Activated CD4-positive, alpha-beta T cell treated with anti-CD3 and anti-CD28 coated beads, Interleukin-2, Interleukin-4, amounts not matched to agents 100 ng/mL and 50 ng/mL, durations not matched to agents 16 hours and 8 hours (primary cell): ENCODE measurements at places on chromosomes 2 and 18.

GRCh38 chr2:46181306-46181705, 115.9 kb upstream of the EPAS1 start:
- no peak for DNase-seq

GRCh38 chr2:196117214-196117705, 48.6 kb upstream of the DNAH7 start:
- no peak for DNase-seq

DNA sequence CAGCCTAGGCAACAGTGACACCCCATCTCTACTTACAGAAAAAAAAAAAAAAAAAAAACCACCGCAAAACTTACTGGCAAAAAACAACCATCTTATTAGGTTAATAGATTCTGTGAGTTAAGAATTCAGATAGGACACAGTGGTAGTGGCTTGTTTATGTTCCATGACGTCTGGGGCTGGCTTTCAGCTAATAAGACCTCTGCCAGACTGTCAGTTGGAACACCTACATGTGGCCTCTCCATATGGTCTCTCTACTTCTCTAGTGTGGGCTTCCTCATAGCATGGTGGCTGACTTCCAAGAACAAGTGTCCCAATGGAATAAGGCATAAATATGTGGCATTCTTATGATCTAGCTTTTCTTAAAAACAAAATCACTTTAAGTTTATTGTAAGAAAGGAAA, 94.0 kb upstream of the OTX1 start:
- DNase-seq = no peak

GRCh38 chr2:171595456-171595855, 73.2 kb downstream of the CYBRD1 start:
- no peak for DNase-seq

- DNase-seq = no peak
These were observed 130.6 kb downstream of the THADA start for GRCh38 chr2:43465234-43465633.

DNA sequence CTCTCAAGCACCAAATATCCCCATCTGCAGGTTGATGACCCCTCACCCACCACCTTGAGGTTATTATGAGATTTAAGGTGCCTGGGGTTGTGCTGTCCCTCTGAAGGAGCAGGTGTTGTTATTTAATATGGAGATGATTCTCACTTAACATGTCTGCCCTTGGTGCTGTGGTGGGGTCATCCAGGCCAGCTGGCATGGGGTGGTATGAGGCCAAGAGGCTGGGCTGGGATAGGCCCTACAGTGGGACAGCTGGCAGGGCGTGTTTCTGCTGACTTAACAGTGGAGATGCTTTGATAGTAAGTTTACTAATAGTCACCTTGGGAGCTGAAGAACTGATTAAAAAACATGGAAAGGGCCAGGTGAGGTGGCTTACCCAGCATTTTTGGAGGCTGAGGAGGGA, 22.4 kb downstream of the SERPINB12 start:
- no peak for DNase-seq

- DNase-seq = no peak
These were observed 154.2 kb upstream of the GATA6 start for GRCh38 chr18:22015156-22015555.

GRCh38 chr2:15959331-15960153, 19.2 kb downstream of the MYCN start:
- DNase-seq = no peak

GRCh38 chr2:223643309-223643708, 41.1 kb upstream of the SCG2 start:
- DNase-seq = no peak

DNA sequence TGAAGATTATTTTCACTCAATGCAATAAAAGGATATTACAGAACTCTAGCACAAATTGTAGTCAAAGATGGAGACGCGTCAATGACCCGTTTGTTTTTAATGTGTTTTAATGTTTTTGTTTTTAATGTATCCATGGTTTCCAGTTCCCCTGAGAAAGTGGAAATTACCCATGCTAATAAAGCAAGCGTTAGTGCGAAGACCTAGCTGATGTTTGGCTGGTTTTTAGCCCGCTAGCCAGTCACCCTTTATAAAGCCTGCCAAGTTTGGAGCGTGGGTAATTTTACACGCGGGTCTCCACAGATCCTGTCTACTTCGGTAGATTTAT, 430 bp upstream of the CHMP1B start:
- DNase-seq = no peak

DNA sequence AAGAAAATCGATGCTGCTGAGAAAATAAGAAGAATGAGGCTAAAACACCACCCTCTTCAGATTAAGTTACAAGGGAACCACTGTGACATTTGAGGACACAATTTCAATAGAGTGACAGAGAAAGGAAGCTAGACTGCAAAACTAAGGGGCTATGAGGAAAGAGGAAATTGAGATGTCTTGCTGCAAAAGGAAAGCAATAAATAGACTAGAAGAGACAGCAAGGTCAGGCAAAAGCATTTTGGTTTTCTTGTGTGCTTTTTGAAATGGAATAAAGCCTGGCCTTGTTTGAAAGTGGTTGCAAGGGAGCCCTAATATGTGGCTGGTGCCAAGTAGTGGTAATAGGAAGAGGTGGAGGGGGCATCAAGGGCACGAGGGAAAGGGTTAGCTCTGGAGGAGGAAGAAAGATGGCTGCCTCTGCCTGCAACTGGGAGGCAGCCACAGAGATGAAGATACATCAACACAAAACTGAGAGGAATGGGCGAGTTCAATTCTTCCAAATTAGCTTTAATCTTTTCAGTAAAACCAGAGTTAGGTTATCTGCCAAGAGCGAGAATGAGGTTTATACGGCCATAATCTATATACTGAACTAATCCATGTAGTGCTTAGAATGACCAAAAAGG, 1.2 kb upstream of the MRO start:
- no peak for DNase-seq

GRCh38 chr18:44123743-44124142, 556.9 kb upstream of the SETBP1 start:
- DNase-seq = no peak

- DNase-seq = no peak
These were observed 62.2 kb downstream of the COL6A3 start for GRCh38 chr2:237351796-237352195.

DNA sequence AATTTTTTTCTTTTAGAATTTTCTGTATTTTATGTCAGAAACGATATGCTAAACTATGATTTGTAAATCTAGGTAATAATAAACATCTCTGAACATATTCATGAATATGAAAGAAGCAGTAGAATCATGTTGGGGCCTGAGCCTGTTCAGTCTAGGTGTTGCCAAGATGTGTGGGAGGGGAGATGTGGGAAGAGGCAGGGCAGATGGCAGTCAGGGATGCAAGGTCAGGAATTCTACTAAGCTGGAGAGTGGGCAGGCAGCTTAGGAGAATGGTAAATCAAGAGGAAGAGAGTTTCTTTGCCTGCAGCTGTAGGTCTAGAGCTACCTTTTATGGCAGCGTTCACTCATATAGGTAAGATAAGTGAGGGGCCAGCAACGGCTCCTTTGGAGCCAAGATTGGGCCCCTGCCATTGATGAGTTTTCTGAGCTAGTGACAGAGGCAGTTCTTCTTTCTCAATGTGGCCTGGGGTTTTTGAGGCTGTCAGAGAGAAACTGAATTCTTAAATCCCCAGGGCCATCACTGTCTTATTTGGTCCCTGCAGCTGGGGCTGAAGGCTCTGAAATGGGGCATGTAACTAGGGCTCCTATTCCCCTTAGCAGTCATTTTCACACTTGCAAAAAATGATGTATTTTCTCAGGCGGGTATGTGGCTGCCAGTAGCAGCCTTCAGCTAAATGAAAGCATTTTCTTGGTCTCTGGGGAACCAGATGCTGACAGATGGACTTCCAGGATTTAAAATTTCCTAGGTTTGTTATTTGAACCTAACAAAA, 232.8 kb downstream of the PIK3C3 start:
- no peak for DNase-seq

- no peak for DNase-seq
These were observed 2.7 kb upstream of the TMBIM1 start for GRCh38 chr2:218295029-218295428.

DNA sequence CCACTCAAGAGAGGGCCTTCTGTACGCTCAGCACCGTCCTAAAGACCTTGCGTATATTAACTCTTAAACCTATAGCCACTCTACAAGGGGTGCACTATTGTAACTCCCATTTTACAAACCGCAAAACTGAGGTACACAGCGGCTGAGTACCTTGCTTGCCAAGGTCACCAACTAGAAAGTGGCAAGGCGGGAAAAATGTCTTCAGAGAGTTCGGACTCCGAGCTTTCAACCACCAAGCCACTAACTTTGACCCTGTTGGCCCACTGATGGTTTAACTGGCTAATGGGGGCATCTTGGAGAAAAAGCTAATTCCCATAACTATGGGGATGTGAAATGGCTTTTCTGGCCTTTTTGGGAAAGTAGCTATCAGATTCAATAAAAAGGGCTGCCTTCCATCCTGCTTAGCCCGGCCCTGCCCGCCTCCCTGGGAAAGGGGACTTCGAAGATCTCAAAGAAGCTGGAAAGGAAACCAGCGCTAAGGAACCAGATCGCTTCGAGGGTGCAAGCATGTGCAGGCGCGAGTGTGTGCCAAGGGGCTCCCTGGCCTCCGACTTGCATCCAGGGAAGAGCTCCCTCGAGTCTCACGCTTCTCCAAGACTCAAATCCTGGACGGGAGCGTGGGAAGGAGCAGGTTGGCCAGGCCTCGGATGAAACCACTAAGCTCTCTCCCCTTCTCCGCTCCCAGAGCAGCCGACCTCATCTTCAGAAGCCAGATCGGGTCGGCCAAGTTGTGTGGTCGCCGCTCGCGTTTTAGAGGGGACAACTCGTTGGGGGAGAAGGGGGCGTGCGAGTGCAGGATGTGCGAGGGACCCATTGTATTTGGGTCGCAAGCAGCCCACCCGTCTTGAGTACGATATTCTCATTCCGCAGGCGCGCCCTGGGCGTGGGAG, 2.2 kb upstream of the SP5 start:
- DNase-seq = no peak

DNA sequence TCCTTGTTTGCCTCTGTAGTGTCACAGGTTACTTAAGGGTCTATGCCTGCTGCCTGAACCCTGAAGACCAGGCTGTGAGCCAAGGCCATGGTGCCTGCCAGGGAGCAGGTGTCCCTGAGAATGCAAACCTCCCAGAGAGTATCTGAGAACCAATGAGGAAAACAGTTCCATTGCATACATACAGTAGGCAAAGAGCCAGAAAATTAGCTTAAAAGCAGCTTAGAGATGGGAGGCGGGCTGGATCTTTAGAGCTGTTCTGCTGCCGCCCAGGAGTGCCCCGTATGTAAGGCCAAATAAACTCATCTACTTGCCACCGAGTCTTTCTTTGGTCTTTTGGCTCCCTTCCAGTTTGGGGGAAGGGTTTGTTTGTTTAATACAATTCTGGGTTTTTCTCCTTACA, 327.9 kb downstream of the CLIP4 start:
- no peak for DNase-seq

GRCh38 chr2:8520791-8521344, 161.0 kb upstream of the ID2 start:
- DNase-seq = peak; percentile 28

GRCh38 chr2:159998961-159999360, 63.5 kb downstream of the PLA2R1 start:
- DNase-seq = no peak

- no peak for DNase-seq
These were observed 674 bp downstream of the PTPN4 start for GRCh38 chr2:119760237-119760955.

- DNase-seq = no peak
These were observed 24.6 kb downstream of the PTRHD1 start for GRCh38 chr2:24768601-24769000.

GRCh38 chr2:189536830-189537229, 43.8 kb downstream of the SLC40A1 start:
- DNase-seq = no peak

- no peak for DNase-seq
These were observed 43.4 kb upstream of the SEC11C start for GRCh38 chr18:59096098-59096789.

GRCh38 chr18:12658426-12659138, 675 bp upstream of the SPIRE1 start:
- no peak for DNase-seq

DNA sequence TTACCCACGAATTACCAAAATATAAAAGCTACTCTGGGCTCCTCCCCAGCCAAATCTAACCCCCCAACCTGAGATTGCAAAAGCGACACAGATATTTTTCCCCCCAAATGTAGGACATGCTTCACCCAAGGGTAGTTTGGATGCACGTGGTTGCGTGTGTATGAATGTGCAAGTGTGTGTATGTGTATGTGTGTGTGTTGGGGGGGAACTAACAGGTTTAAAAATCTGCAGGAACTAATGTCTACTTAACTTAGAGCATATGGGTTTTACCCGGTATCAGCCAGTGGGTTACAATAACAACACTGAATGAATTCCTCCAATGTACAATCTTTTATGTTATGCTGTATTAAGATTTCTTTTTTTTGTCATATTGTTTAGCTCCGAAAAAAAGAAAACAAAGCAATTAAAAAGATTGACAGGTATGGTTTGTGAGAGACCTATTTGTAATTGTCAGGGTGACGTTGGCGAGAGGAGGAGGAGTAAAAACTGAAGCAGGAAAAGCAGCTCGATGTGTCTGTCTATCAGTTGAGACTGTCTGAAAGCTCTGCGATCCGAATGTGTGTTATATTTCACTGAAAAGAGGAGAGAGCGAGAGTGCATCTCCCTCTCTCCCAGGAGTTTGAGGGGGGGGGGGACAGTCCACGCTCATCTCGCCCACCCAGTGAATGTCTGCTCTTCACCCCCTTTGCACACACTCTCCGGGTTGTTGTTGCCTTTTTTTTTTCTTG, at the start of gene TSHZ1:
TSHZ1 (plus strand) TSS at position 524 of the 728 bp plus-strand sequence. CDS start 1,080 bp downstream, outside the sequence.
- peak; percentile 86 for DNase-seq

DNA sequence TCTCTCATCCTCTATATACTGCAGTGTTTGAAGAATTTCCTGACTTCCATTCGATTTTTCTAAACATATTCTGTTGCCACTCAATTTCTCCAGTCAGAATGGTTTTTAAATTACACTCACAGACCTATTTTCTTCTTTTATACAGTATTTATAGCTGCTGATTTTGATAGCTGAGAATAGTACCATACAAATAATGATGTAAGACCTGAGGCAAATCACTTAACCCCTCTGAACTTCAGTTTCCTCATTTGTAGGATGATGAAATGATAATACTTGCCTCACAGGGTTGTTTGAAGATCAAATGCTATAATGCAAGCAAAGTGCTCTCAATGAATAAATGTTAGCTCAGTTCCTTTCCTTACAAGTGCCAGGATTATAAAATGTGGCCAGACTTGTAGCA, 241.8 kb downstream of the CPS1 start:
- DNase-seq = no peak

GRCh38 chr2:154013514-154013913, 141.8 kb downstream of the GALNT13 start:
- no peak for DNase-seq

- no peak for DNase-seq
These were observed 19.4 kb downstream of the ITGB1BP1 start for GRCh38 chr2:9403924-9404323.
